Spleen (tissue), 13 donors: ENCODE measurements at places on chromosomes 12 and 14.
A peak's percentile ranks its signal among the peaks of the same experiment; 100 is the strongest.

- no peak for DNase-seq
These were observed 19.1 kb downstream of the TPCN1 start for GRCh38 chr12:113240395-113240794.

DNA sequence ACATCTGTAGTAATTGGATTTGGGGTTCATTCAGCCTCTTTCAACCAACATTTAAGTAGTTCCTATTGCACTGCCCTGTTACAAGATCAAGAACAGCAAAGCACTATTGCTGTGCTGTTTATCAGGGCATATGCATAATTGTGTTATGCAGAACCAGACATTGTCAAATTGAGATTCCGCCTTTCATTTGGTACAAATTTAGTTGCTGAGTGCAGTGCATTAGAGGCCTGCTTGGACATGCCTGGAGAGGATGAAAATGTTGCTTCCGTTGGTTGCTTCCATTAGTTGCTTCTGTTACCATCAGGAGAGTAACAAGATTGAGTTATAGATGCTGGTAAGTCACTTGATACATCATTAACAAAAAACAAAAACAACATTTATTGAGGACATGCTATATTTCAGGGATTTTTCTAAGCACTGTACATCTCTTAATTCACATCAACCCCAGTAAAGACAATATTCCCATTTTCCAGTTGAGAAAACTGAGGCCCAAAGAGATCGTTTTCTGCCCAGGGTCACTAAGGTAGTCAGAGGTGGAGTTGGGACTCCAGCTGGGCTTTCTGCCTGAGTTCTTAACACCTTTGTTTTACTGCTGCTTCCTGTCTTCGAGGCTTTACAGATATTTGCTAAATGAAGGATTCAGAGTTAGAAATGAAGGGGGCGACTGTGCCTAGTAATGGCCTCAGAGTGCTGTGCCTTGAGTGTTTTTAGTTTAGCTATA is 79.3 kb downstream of the PPP2R5C start:
- no peak for DNase-seq

DNA sequence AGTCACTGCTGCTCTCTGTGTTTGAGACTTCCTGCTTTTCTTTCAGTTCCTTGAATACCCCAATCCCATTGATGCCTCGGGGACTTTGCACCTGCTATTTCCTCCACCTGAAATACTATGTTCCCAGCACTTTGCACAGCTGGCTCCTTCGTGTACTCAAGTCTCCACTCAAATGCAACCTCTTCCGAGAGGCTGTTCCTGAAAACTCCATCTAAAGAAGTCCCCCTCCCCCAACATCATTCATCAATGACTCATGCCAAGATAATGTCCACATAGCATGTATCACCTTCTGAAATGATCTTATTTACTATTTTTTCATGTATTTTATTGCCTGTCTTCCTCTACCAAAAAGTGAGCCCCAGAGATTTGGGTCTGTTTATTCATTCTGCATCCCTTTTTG is 48.6 kb downstream of the HSPB8 start:
- DNase-seq: no peak

DNA sequence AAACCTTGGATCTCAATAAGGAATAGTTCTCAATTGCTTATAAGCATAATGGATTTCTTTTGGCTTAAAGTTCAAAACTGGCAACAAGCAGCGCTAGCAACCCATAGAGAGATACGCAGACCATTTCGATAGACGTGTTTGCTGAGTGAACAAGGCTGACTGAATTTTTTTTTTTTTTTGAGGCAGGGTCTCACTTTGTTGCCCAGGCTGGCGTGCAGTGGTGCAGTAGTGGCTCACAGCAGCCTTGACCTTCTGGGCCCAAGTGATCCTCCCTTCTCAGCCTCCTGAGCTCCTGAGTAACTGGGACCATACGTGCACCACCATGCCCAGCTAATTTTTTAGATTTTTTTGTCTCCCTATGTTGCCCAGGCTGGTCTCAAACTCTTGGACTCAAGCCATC is 1.4 kb upstream of the AKAP5 start:
- no peak for DNase-seq

DNA sequence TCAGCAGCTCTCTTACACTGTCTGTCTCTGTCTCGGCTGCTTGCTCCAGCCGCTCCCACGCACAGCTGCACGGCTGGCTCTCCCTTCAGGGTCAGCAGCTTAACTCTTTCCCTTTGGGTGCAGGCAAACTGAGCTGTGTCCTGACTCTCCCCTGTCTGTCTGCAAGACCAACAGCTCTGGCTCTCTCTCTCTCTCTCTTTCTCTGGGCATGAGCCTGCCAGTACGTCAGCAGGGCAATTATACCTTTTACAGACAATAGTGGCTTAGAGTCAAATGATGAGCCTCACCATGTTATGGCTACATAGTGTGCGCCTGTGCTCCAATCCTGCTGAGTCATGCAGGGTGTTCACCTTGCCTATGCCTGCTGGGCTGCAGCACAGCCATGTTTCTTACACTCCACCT is 120.5 kb upstream of the DDHD1 start:
- DNase-seq: peak; percentile 43

DNA sequence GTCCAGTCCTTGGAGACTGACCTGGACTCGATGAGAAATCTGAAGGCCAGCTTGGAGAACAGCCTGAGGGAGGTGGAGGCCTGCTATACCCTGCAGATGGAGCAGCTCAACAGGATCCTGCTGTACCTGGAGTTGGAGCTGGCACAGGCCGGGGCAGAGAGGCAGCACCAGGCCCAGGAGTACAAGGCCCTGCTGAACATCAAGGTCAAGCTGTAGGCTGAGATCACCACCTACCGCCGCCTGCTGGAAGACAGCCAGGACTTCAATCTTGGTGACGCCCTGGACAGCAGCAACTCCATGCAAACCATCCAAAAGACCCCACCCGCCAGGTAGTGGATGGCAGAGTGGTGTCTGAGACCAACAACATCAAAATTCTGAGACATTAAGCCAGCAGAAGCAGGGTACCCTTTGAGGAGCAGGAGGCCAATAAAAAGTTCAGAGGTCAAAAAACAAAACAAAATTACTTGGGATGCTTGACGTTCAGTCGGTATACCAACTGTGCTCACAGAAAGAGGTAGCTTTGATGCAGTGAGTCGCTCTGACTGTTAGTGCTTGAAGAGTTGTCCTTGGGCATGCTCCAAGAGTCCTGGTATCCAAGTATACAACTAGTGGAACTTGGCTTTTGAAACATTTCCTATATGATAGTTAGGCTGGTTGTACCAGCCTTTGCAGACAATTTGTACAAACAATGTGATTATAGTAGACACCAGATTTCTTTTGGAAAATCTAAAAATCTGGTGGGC is 4.8 kb downstream of the MED6 start:
- DNase-seq: no peak

DNA sequence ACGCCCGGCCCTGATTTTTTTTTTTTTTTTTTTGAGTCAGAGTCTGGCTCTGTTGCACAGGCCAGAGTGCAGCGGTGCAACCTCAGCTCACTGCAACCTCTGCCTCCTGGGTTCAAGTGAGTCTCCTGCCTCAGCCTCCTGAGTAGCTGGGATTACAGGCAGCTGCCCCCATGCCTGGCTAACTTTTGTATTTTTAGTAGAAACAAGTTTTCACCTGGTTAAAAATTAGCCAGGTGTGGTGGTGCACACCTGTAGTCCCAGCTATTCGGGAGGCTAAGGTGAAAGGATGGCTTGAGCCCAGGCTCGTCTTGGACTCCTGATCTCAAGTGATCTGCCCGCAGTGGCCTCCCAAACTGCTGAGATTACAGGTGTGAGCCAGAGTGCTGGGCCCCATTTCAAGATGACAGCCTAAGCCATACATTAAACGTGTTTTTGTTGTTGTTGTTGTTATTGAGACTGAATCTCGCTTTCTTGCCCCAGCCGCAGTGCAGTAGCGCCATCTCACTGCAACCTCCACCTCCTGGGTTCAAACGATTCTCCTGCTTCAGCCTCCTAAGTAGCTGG is 42.7 kb upstream of the EAPP start:
- peak; percentile 20 for DNase-seq

DNA sequence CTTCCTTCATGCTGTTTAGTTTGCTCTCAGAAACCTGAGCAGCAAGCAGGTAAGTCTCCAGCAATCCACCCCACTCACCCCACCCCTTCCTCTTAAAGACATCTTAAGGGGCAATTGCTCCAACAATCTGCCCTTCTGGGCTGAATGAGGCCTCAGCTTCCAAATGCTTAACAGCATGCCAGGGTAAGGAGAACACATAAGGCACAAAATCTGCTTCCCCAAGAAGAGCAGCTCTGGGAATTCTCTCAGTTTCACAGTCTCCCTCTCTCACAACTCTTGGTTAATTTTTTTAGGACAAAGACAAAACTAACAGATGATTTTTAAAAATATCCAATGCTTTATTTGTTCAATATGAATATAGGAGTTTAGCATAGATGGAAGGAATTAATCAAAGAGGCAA is 288.9 kb upstream of the CCDC196 start:
- DNase-seq: no peak

DNA sequence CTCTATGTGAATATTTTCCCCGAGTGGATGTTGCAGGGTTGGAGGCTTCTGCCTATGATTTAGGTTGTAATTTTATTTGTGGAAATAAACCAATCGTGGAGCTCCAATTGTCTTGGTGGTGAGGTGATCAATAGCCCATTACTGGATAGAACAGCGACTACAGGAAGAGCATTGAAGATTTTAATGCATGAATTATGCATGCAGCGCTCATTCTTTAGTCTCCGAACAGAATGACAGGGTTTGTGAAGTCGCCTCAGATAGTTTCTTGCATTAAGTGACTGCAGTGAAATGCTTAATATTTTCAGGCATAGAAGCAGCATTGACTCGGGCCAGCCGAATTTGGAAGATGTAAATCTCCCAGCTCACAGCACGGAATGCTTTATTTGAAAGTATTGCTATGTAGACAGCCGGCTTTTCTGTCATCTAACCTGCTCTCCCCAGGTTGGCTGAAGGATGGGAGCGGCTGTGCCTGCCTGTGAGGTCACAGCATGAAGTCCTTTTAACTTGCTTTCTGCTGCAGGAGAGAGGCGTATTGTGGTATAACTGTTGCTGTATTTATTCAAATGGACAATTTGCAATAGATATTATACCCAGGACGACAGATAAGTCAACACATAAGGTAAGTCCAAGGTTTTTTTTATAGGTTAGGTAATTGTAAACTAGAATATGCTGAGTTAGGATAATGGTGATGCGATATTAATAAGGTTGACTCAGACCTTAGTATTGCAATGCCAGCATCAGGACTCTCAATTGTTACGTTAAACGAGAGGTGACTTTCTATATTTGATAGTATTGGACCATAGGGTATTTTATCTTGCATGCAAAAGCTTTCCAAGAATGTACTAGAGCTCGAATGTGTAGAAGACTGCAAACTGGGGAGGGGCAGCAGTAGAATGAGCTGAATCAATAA is 135.7 kb downstream of the CNTN1 start:
- no peak for DNase-seq

DNA sequence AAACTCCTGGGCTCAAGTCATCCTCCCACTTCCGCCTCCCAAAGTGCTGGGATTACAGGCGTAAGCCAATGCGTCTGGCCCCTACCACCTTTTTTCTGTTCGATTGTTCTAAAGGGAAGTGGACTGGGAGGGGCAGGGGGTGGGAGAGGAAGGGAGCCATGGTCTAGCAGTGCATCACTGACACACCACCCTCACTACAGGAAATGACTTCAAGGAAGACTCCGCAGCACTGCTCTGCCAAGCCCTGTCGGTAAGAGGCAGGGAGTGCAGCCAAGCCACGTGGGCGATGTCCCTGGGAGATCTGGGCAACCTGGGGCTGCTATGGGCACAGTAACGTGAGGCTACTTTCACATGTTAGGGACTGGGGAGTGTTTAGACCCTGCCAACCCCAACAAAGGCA is 18.0 kb downstream of the LRRC74A start:
- DNase-seq: peak; percentile 87

GRCh38 chr14:96512602-96513397 is 10.6 kb downstream of the PAPOLA start:
- DNase-seq: no peak

DNA sequence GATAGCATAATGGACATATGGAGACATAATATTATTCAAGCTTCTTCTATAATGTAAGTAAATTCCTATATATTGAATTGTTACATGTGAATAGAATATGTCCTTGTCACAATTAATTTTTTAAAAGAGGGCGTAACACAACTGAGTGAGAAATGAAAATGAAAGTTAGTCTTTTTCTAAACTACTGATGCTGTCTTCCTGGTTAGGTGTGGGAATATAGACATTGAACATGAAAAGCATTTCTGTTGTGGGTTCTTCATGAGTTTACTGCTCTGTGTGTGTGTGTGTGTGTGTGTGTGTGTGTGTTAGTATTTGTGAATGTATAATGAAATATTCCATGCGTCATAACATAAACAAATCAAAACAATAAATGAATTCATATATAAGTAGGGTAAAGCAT is 40.5 kb upstream of the RTL1 start:
- no peak for DNase-seq

GRCh38 chr12:50689437-50689836 is 74.5 kb upstream of the ATF1 start:
- no peak for DNase-seq

- DNase-seq: no peak
These were observed 73.6 kb upstream of the CNTN1 start for GRCh38 chr12:40618636-40619035.

- no peak for DNase-seq
These were observed 1.4 kb downstream of the TMTC1 start for GRCh38 chr12:29782285-29782870.

DNA sequence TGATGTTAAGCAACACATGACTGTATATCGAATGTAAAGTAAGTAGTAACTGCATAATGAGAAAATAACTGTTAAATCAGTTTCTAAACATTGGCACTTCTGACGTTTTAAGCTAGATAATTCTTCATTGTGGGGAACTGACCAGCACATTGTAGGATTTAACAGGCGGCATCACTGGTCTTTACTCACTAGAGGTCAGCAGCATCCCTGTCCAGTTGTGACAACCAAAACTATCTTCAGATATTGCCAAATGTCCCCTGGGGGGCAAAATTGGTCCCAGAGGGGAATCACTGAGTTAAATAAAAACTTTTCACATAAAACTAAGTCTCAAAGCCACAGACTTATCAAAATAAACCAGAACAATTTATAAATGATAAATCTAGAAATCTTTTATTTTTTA is 65.3 kb downstream of the BLTP3B start:
- DNase-seq: no peak

GRCh38 chr14:91396959-91397815 is 20.4 kb downstream of the CCDC88C start:
- peak; percentile 91 for DNase-seq

DNA sequence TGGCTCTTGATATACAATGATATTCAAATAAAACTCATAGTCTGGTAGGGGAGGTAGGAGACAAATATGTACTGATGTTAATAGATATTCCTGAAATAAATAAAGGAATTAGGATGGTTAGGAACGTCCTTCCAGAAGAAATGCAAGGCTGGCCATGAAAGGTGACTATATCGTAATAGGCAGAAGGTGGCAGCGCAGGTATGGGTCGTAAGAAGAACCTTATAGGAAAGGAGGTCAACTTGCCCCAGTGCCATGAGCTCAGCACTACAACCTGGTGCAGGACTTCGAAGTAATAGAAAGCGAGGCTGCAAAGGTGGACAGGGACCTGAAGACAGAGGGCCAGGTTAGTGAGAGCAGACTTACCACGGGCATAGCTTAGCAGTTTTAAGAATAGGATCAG is 55.3 kb upstream of the FGD4 start:
- DNase-seq: no peak
